CD4-positive, alpha-beta T cell treated with Interleukin-12 subunit alpha and Interleukin-12 subunit beta, for 1 hour (primary cell): ENCODE measurements at places on chromosomes 6 and 20.

DNA sequence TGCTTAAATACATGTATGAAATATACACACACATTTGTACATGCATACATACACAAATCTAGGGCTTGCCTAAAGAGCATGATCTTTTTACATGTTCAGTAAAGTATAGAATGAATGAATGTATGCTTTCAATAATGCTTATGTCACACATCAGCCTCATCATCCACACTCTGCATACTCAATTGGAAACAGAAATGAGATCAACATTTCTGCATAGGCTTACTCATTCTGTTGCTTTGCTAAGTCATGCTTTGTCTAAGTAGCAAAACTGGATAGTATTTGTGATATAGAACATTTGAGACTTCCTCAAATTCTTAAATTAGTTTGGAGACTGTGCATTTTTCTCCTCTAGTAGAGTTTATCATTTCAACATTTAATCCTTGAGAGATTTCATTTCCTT, 343.3 kb downstream of the ADGRB3 start:
- no peak for DNase-seq

DNA sequence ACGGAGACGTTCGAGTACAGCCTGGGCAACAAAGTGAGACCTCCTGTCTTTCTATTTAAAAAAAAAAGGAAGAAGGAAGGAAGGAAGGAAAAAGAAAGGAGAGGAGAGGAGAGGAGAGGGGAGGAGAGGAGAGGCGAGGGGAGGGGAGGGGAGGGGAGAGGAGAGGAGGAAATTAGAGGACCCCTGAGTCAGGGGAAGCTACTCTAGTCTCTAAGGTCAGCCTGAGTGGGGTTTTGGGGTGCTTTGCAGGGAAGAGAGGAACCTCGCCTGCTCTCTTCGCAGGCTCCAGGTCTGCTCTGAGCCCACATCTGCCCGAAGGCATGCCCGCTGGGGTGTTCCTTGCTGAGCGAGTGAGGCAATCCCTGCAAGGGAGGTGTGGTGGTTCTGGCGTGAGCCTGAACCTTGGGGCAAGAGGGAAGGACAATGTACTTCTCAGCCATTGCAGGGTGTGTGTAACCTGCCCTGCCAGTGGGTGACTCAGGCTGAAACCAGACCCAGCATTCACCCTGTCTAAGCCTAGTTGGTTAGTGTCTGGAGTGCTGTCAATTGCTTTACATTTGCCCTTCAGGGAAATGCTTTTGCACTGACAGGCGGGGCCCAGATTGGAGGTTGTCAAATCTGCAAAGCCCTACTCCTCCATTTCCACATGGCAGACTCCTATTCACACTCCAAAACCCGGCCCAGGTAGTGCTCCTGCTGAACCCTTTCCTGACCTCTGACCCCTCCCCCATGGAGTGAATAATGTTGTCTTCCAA, 15.3 kb upstream of the MMP9 start:
- DNase-seq = no peak

GRCh38 chr6:81787313-81788068, 35.0 kb upstream of the TENT5A start:
- DNase-seq = no peak

GRCh38 chr6:109006818-109007217, 87.8 kb downstream of the SESN1 start:
- no peak for DNase-seq

GRCh38 chr6:16752206-16752866, 8.9 kb downstream of the ATXN1 start:
- DNase-seq = no peak

DNA sequence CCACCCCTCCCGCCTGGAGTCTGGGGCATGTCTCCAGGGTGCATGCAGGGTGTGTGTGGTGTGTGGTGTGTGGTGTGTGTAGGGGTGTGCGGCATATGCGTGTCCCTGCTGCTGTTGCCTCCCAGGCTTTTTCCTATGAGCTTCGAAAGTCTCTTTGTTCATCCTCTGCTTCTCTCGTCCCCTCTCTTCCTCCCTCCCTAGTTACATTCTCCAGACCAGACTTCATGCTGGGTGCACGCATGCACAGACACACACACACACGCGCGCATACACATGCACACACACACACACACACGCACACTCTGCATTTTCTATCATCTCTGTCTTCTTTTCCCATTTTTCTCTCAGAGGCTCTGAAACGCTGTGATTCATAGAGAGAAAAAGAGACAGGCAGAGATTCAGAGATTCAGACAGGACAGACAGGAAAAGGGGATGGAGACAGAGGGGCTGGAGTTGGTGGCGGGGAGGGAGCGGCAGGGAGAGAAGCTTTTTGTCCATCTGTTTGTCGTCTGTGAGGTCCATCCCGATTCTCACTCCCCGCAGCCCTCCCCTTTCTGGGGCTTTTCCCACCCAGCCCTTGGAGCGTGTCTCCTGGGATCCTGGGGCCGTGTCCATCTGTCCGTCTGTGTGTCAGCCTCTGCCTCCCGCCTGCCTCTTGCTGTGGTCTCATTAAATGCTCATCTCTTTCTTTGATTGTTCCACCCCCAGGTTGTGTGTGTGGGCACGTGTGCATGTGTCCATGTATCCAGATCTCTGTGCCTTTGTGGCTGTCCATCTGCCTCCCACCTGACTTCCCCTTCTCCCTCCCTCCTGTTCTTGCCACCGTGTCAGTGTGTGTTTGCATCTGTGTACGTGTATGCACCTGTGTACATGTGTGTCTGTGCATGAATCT, 62.6 kb downstream of the SRC start:
- no peak for DNase-seq

- DNase-seq = no peak
These were observed 5.7 kb upstream of the TENT5A start for GRCh38 chr6:81758221-81758620.

- no peak for DNase-seq
These were observed 258.5 kb downstream of the KIF16B start for GRCh38 chr20:16314748-16315159.

DNA sequence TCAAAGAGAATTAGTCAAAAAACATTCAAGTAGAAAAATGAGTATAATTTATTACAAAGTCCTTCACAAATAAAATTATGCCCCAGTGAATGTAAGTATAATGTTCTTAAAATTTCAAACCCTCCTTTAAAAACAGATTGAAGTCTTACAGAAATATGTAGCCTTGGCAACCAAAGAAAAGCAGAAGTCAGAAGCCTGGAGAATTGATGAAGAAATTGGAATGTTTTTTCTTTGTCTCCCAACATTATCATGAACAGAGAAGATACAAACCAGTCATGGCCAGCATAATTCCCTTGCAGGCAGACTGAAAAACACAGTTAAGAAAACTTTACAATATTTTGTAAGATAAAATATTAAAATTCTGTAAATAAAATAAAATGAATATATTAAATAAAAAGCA, 221.9 kb downstream of the TBC1D32 start:
- DNase-seq = no peak

DNA sequence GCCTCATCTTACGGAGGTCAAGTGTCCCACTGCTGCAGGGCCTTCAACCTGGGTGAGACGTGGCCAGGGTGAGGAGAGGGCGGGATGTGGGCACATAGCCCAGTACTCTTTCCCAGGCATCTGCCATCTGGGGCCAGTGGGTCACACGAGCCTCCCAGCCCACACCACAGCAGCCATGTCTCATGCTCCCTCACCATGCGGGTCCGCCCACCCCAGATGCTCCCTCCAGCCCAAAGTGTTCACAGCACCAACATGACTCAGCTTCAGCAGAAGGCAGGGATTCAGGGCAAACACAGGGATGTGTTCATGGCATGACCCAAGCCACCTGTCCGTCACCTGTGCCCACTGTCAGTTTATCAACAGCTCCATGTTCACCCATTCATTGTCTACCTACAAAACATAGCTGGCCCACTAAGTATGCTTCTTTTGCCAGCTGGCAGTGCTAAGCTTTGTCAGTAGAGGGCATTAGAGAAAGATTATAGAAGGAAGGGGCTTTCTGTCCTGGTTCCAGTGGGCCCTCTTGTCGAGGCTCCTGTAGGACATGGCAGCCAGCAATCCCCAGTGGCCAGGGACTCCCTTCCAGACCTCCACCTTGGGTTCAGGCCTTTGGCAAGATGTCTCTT, 109.2 kb downstream of the FOXF2 start:
- no peak for DNase-seq

DNA sequence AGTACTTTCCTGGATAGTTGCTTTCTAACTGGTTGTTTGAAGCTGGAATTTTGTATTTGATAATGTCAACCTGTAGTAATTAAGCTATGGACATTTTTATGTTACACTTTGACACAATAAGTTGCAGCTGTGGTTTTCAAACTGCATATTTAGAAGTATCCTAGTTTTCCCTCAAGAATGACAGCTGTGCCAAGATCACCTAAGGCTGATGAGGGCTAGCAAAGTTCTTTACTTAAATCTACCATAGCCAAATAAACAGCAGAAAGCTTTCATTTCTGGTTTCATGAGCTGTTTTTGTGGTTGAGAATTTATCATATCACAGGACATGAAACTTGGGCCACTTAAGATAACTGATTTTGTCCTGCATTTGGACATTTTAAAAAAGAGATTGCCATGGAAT, 30.6 kb downstream of the FAM229B start:
- no peak for DNase-seq

- DNase-seq = no peak
These were observed 11.5 kb upstream of the PI3 start for GRCh38 chr20:45163083-45163803.

- DNase-seq = no peak
These were observed 245.9 kb upstream of the HSF2 start for GRCh38 chr6:122153557-122153956.

DNA sequence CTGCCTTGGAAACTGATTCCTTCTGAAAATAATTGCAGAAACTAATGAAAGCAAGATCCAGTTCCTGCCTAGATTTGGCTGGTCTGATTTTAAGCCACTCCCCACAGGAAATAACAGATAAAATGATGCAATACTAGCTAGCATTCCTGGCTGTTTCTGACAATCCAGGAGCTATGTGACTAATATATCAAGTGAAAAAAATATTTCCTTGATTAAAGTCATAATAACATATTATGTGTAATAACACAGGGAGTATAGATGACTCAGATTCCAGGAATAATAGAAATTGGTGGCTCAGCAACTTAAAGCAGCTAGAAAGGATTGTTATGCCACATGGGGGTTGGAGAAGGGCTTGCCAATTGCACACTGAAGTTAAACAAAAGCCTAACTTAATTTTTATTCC, 182.7 kb upstream of the SALL4 start:
- no peak for DNase-seq

DNA sequence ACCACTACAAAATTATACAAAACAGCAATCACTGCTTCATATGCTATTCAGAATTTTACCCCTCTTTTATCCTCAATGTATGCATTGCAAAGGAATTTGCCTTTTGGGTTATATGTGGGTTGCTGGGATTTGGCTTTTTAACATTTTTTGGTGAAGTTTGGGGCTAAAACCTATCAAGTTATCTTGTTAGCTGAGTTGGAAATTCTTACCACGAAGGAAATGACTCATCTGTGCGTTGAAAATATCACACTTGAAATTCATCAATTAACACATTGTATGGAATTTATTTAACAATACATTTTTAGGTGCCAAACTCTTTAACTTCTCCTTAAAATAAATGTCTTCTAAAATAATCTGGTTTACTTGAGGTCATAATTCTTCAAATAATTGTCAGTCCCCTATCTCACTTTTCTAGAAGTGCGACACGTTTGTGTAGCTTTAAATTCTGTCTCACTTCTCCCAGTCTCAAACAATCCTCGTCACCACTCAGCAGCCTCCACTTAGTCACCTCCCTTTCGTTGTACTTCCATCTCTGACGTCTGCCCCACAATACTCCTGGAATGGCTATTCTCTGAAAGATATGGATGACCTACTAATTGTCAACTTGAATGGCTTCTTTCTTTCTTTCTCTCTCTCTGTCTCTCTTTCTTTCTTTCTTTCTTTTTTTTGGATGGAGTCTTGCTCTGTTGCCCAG, 88.5 kb downstream of the PHACTR1 start:
- no peak for DNase-seq

GRCh38 chr6:81552644-81553043, 199.8 kb downstream of the TENT5A start:
- no peak for DNase-seq

GRCh38 chr6:166570929-166571713, 15.4 kb downstream of the RAMACL start:
- no peak for DNase-seq

GRCh38 chr6:10883312-10884244, 1.7 kb upstream of the GCM2 start:
- DNase-seq = no peak

DNA sequence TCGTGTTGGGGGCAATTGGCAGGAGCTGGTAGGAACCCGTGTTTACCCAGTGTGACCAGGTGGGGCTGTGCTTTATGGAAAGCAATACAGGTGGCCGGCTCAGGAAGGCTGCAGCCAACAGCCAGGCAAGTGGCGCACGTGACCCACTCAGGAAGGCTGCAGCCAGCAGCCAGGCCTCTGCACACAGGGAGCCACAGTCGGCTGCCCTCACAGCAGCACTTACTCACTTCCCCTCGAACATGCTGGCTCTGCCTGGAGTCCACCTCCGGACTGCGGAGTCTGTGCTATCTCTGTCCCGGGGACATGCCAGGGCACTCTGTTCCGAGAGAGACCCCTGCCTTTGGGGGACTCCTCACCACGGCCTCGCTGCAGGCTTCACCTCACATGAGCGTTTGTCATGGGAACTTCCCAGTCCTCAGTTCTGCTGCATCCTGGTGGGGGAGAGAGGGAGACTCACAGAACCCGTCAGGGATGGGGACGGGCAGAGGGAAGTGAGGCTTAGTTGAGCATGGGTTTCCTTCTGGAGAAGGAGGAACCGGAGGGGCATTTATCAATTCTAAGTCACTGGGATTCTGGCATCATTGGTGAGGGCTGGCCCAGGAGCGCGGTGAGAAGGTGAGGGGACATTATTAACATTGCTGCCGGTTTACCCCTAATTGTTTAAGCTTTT, 76.8 kb downstream of the TTLL2 start:
- DNase-seq = no peak

- DNase-seq = no peak
These were observed 20.8 kb downstream of the GCM2 start for GRCh38 chr6:10861086-10861485.
